Left lung (tissue), 14 donors: ENCODE measurements at places on chromosomes 3 and 15.

- no peak overlapping the region for H3K27ac ChIP-seq
- no peaks in the 10 kb centered on the region for H3K36me3 ChIP-seq
- peaks cover 18% of the 10 kb centered on the region for H3K27me3 ChIP-seq
- no peak for DNase-seq
These were observed 198.4 kb downstream of the ATP10A start for GRCh38 chr15:25664761-25665160.

- H3K27me3 ChIP-seq, result no peaks in the 10 kb centered on the region
- DNase-seq, result no peak
- H3K4me1 ChIP-seq, result no peaks in the 10 kb centered on the region
These were observed 59.8 kb upstream of the IP6K2 start for GRCh38 chr3:48776854-48777253.

- H3K27ac ChIP-seq, result peak overlapping the region; percentile 65
- no peaks in the 10 kb centered on the region for H3K36me3 ChIP-seq
- H3K4me1 ChIP-seq, result peaks cover 11% of the 10 kb centered on the region
- H3K27me3 ChIP-seq, result no peaks in the 10 kb centered on the region
These were observed 181.2 kb upstream of the SMAD3 start for GRCh38 chr15:66884115-66884622.

- peaks cover 3% of the 10 kb centered on the region for H3K36me3 ChIP-seq
- H3K4me1 ChIP-seq, result peaks cover 8% of the 10 kb centered on the region
- DNase-seq, result no peak
These were observed 1.9 kb downstream of the DNAJA4 start for GRCh38 chr15:78266229-78266628.

- no peaks in the 10 kb centered on the region for H3K27me3 ChIP-seq
- no peaks in the 10 kb centered on the region for H3K36me3 ChIP-seq
- no peak overlapping the region for H3K27ac ChIP-seq
- no peaks in the 10 kb centered on the region for H3K4me1 ChIP-seq
- DNase-seq, result no peak
These were observed 203.9 kb downstream of the NEK10 start for GRCh38 chr3:27165321-27165721.

GRCh38 chr3:184756151-184757021 is 44.5 kb upstream of the MAGEF1 start:
- no peak overlapping the region for H3K27ac ChIP-seq
- no peak for DNase-seq
- H3K27me3 ChIP-seq, result no peaks in the 10 kb centered on the region
- H3K36me3 ChIP-seq, result no peaks in the 10 kb centered on the region

- peak overlapping the region; percentile 39 for H3K4me3 ChIP-seq
- no peak for DNase-seq
- no peak overlapping the region for H3K27ac ChIP-seq
- H3K36me3 ChIP-seq, result no peaks in the 10 kb centered on the region
These were observed 699 bp downstream of the MEGF11 start for GRCh38 chr15:66252685-66253417.

DNA sequence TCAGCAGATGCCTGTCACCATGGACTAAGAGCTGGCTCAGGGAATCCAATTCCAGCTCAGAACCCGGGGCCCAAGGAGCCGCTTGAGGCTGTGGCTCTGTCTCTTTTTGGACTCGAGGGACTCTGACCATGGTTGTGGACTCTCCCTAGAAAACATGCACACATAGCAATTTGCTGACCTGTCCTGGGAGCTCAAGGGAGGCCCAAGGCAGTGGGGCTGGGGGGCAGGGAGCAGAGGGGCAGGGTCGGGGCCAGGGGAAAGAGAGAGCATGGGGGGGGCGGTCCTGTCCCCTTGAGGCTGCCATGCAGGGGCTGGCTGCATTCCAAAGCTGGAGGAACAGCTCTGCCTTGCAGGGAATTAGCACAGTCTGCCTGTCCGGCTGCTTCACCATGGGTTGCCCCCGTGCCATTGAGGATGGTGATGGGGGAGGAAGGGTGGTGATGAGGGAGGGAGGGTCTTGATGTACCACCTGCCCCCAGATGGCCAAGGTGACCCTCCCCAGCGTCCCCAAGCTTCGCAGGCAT is 190.1 kb downstream of the GOLGA6L6 start:
- no peak overlapping the region for H3K27ac ChIP-seq
- no peak overlapping the region for H3K4me3 ChIP-seq
- no peaks in the 10 kb centered on the region for H3K36me3 ChIP-seq

- no peak overlapping the region for H3K4me3 ChIP-seq
- no peak for DNase-seq
- H3K27ac ChIP-seq, result no peak overlapping the region
- no peaks in the 10 kb centered on the region for H3K4me1 ChIP-seq
- no peaks in the 10 kb centered on the region for H3K36me3 ChIP-seq
- H3K27me3 ChIP-seq, result no peaks in the 10 kb centered on the region
These were observed 108.0 kb upstream of the TBC1D5 start for GRCh38 chr3:17850448-17850847.

GRCh38 chr15:69114331-69114928 is 46.0 kb upstream of the GLCE start:
- H3K4me1 ChIP-seq, result no peaks in the 10 kb centered on the region
- no peaks in the 10 kb centered on the region for H3K27me3 ChIP-seq
- no peak for DNase-seq
- H3K36me3 ChIP-seq, result no peaks in the 10 kb centered on the region
- no peak overlapping the region for H3K27ac ChIP-seq

DNA sequence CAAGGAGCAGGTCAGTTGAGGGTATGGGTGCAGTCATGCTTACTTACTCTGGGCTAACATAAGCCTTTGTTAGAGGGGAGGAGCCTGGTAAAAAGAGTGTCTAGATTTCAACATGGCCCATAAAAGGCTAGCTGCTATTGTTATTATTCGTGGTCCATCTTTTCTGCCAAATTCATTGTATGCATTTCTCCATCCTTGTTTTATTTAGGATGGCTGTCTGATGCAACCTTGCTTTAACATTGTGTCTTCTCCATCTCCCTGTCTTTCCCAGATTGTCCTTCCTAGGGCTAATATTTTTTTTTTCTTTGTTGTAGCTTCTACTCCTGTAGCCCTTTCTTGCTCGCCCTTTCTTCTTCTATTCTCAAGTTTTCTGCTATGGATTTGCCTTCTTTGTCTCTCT is 12.6 kb downstream of the RBMS3 start:
- no peaks in the 10 kb centered on the region for H3K36me3 ChIP-seq
- no peak overlapping the region for H3K4me3 ChIP-seq
- no peak for DNase-seq
- H3K4me1 ChIP-seq, result no peaks in the 10 kb centered on the region
- H3K27ac ChIP-seq, result no peak overlapping the region

DNA sequence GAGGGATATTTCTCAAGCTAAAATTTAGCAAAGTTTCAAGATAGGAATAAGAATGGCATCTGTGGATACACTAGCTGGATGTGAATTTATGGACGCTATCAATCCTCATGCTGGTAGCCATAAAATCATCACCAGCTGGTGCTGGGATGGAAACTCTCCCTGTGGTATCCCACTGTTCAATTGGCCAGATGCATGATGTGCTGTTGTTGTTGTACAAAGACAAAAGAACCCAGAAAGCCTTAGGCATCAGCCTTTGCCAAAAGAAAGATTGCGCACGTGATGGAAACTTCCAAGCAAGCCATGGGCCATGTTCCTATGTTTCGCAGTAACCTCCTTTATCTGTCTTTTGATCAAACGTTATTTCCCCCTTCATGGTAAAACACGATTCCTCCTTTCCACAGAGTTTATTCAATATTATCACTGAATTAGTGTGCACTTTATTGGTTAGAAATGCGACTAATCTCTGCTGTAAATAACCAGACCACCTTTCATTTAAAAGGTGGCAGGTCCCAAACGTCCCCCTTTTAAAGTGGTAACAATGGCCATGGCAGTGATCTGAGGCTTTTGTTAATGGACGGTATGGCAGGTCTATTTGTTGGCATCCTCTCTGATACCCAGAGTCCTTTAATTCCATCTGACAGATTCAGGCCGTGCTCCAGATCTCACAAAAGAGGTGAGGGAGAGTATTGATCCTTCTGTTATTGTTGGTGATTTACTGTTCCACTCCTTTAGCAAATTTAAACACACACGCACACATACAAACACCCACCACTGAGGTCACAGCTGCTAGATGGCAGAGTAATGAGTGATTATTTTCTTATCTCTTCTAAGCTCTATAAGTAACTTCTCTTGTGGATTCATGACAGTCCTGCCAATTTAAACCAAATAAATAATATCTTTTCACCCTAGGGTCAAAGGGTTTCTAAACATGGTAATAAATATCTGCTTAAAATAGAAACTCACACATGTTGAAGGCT is 291.2 kb upstream of the KCNMB2 start:
- H3K36me3 ChIP-seq, result no peaks in the 10 kb centered on the region
- no peaks in the 10 kb centered on the region for H3K4me1 ChIP-seq
- no peak for DNase-seq
- no peak overlapping the region for H3K4me3 ChIP-seq
- H3K27ac ChIP-seq, result no peak overlapping the region
- H3K27me3 ChIP-seq, result no peaks in the 10 kb centered on the region

DNA sequence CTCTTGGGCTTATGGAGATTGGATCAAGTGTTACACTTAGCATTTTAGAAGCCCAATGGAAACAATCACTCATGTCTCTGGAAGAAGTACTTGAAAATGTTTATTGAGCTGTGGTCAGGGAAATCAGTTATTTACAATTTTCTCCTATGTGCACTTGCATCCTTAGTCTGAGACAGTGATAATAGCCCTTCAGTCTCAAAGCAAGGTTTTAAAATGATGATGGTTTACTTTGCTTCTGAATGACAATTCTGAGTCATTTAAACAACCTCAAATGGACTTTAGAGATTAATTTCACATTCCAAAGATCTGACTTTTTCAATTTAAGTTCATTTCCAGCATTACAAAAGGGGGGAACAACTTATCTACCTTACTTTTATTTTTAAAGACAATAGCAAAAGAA is 20.1 kb downstream of the TIPARP start:
- H3K27ac ChIP-seq, result no peak overlapping the region
- H3K36me3 ChIP-seq, result no peaks in the 10 kb centered on the region
- no peaks in the 10 kb centered on the region for H3K27me3 ChIP-seq
- no peak for DNase-seq

DNA sequence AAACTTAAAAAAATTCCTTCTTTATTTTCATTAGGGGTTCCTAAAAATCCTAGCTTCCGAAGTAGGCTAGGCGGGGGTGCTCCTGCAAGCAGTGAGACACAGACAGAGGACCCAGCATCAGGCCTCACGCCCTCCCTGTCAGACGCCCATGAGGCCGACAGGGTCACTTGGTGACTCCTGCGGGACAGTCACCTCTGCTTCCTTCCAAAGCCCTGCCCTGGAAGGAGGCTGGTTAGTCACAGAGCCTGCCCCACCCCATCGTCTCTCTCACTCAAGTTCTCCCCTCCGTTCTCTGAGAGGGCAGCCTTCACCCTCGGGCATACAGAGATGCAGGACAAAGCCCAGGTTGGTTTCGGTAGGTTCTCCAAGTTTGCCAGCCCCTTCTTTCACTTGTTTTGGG is 38.6 kb downstream of the EHD4 start:
- peaks cover 6% of the 10 kb centered on the region for H3K36me3 ChIP-seq
- peaks cover 100% of the 10 kb centered on the region for H3K4me1 ChIP-seq
- no peaks in the 10 kb centered on the region for H3K27me3 ChIP-seq
- no peak overlapping the region for H3K4me3 ChIP-seq
- no peak for DNase-seq
- peak overlapping the region; percentile 82 for H3K27ac ChIP-seq
